ENCODE measurements at places on chromosomes 16 and 17.

DNA sequence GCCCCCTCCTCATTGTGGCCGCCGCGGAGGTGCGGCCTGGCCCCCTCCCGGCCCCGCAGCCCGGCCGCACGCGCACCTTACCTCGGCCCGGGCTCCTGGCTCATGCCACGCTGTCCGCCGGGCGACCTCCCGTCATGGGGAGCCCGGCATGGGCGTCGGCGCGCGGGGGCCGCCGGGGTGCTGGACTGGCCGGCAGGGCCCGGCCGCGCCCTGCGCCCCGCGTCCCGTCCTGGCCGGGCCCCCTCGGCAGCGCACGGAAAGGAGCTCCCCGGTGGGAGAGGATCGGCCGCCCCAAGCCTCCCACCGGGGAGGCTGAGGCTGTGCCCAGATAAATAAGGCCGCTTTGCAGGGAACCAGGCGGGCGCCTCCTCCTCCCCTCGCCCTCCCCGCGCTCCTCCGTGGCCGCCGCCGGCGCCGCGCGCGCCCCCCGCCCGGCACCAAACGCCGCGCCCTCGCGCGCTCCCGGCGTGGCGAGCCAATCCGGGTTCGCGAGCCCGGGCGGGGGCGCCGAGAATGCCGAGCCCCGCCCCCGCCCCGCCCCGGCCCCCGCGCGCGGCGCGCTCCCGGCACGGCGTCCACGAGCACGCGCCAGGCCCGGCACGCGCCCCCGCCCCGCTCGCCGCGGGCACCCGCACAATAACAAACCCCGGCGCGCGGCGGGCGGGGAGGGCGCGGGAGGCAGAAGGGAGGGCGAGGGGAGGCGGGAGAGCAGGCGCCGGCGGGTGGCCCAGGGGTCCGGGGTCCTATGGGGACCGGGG, at the start of gene FBXL16:
FBXL16 (minus strand) TSS at position 371 of the 758 bp plus-strand sequence. CDS start 8,396 bp downstream, outside the sequence.
- DNase-seq = no peak

- no peak for DNase-seq
Observed at GRCh38 chr17:10046786-10047785, 142.0 kb upstream of the RCVRN start.

- DNase-seq = no peak
Observed at GRCh38 chr16:51898872-51899271, 648.1 kb downstream of the TOX3 start.

DNA sequence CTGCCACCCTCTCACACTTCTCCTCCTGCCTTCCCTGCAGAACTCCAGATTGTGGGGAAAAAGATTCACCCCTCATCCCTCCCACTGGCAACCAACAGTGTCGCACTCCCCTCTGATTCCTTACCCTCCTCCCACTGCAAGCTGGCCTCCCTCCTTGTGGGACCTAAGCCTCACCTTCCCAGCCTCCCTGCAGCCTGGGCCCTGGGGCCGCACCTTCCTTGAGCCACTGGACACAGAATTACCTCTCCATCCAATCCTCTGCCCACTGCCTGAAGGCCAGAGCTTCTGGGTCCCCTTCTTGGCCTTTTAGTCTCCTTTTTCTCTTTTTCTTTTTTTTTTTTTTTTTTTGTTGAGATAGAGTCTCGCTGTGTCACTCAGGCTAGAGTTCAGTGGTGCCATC, 33.9 kb downstream of the NGFR start:
- no peak for DNase-seq

DNA sequence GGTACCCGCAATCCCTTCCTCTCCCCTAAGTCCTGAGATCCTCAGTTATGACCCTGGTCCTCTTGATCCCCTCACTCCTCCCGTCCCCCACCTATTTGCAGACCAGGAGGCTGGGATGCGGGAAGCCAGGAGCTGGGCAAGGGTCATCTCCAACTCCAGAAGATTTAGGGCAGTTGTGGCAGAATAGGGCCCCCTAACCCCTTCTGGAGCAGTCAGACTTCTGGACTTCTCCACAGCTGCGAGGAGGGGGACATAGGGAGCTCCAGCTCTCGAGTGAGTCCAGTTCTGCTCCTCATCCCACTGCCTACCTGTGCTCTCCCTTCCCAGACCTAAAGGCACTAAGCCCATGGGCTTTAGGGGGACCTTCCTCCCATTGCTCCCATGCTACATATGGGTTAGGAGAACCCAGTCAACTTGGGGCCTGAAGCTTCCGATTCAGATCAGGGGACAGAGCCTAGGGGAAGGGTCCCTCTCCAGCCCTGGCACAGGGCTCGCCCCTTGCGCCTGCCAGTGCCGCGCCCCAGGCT, 1.3 kb downstream of the WNK4 start:
- no peak for DNase-seq

DNA sequence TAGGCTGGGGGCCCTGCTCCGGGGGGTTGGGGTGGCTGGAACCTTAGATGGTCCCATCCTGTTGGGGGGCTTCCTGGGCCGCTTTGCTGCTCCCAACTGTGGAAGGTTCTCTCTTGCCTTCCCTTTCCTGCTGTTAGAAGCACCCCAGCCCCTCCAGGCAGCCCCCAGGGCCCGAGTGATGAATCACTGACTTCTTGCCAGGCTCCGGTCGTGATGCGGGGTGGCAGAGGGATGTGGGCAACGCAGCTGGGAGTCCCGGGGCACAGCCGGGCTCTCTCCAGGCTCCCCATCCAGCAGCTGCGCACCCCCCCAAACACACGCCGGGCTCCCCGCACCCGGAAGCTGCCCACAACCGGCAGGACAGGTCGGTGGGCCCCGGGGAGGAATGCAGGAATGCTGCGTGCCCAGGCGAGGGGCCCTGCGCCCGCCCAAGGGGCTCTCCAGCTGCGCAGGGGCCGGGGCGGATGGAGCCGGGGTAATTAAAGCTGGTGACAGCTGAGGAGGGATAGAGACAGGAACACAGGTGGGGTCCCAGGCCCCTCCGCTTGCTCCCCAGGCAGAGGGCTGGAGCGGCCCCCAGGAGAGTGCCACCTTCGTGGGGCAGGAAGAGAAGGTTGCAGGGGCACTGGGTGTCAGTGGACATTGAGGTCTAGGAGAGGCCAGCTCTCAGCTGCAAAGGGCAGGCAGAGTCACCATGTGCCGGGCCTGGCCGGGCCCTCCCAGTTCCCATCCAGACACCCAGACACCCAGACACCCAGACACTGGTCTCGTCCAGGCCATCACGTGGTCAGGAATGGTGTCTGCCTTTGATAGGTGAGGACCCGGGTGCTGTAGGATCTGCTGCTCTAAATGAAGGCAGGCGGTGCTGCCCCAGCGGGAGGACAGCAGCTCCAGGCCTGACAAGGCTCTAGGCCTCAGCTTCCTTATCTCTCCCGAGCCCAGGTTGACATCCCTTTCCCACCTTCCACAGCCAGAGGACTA, 15.0 kb upstream of the SLC38A10 start:
- DNase-seq = no peak

DNA sequence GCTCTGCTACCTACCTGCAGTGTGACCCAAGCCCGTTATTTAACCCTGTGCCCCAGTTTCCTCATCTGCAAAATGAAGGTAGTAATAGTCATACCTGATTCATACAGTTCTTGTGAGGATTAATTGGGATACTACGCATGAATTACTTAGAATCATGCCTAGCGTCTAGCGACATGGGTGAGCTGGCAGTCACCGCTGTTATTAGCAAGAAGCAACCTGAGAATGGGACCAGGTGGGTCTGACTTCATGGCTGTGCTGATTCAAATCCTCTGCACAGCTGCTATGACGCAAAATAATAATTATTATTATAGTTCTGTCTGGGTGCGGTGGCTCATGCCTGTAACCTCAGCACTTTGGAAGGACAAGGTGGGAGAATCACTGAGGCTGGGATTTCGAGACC, 7.9 kb downstream of the SOCS1 start:
- DNase-seq = no peak

- DNase-seq = no peak
Observed at GRCh38 chr17:56994009-56994792, 16.3 kb downstream of the SCPEP1 start.

DNA sequence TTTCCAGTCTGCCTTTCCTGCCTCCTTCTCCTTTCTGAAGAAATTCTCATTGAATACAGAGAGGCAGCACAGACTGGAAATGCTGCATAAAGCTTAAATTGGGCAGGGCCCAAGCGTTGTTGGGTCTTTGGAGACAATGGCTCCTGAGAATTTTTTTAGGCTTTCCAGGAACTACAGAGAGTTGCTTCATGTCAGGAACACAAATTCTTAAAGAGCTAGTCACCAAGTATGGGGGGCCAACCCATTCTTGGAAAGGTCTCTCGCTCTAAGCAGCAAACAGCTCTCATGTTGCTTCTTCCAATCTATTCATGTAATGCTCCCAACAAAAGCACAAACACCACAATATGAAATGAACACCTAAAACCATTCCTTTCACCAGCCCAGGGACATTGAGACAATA, 6.9 kb downstream of the HNF1B start:
- DNase-seq = no peak

- no peak for DNase-seq
Observed at GRCh38 chr17:1744551-1745512, 2.2 kb downstream of the SERPINF2 start.

GRCh38 chr17:42779304-42779935, 990 bp upstream of the WNK4 start:
- DNase-seq = no peak

DNA sequence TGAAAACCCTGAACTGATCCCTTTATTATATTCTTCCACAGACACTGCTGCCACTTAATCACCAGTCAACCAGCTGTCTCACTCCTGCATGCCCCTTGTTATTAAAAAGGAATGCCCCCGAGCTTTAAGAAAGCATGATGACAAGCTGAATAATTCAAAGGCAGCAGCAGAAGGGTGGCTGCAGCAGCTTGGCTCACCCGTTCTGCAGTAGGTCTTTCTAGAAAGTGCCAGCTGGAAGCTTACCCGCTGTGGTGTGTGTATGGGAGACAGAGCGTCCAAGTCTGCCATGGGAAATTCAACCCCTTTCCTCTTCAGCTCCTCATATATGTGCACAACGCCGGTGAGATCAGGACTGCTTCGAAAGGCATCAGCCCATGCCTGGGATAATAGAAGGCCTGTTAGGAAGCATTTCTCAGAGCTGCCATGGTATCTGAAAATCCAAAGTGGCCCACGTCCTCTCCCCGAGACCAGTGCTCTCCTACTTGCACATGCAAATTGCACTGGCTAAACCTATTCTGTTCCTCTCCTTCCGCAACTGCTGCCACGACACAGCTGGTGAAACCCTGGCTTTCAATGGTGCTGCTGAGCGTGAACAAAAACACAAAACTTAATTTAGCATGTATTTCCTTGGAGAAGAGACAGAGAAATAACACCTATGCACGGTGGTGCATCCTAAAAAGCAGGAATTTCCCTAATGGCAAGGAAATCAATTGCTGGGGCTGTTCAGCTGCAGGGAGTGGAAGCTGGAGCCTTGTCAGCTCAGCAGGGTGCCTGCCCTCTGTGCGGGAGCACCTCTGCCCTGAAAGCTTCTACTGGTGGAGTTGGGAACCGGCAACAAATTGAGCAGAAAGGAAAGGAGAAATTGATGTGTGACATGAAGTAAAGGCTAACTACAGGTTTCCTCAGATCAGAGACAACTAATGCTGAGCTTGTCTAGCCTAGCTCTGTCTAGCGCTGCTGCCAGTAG, 47.9 kb upstream of the SREBF1 start:
- DNase-seq = no peak

DNA sequence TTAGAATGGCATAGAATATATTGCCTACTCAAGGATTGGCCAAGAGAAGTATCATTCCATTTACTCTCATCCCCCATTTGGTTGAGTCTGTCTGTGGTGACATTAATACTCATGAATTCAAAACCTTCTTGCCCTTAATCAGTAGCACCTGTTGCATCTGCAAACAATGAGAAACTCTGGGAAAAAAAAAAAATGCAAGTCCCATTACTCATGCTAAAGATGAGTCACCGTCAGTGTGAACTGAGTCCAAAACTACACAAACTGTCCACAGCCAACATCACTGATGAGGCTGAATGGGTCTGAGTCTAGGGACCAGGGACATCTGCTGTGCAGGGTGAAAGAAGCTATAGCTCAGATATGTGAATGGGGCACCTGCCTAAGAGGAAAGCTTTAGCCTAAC, 96.9 kb upstream of the ADAMTS18 start:
- DNase-seq = no peak

- no peak for DNase-seq
Observed at GRCh38 chr16:56554441-56554840, 10.4 kb upstream of the MT4 start.

DNA sequence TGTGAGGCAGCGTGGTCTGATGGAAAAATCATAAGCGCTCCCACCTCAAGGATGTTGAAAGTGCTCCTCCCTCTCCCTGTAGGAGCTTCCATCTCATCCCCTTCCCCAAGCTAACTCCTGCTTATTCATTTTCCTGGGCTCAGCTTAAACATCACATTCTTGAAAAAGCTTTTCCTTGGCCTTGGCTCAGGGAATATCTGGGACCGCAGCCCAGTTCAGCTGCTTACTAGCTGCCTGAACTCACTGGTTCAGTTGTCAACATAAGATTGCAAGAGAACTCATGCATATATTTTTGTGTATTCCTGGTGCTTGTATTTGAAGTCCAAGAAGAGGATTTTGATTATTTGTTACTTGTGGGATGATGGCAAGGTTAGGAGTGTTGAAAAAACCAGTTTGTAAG, 91.5 kb downstream of the UTP18 start:
- no peak for DNase-seq

GRCh38 chr16:24829153-24829552, 16.6 kb upstream of the SLC5A11 start:
- no peak for DNase-seq

DNA sequence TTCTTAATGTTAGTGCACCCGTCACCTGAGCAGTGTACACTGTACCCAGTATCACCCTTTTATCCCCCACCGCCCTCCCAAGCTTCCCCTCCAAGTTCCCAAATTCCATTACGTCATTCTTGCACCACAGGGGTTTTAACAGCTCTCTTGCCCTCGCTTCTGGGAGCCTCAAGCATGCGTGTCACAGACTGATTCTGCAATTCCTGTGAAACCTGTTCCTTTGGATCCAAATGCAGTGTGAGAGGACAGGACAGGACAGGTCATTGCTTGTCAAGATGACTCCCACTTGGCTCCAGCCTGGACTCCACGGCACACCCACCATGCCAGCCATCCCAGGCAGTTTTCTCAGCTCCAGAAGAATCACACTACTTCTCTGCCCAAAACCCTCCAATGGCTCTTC, 44.1 kb downstream of the CYB5D2 start:
- no peak for DNase-seq

- no peak for DNase-seq
Observed at GRCh38 chr17:70190959-70191805, 21.9 kb downstream of the KCNJ2 start.

GRCh38 chr16:71954699-71955195, 45.5 kb downstream of the PKD1L3 start:
- DNase-seq = no peak

DNA sequence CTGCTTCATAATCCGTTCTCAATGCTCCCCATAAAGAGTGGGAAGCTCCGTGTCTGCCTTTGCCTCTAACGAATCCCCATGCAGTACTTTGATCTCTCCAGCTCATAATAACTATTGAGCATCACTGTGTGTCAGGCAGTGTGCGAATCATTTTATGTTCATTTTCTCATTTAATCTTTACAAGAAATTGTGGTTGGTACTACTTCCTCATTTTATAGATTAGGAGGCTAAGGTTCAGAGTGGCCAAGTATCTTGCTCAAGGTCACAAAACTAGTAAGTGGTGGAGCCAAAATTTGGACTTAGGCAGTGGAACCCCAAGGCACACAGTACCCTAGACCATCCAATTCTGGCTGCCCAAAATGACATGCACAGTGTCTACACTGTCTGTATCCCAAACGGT, 44.8 kb downstream of the ABCC12 start:
- DNase-seq = no peak

Measured in stimulated activated CD4-positive, alpha-beta T cell treated with anti-CD3 and anti-CD28 coated beads, Interleukin-4, amount 100 ng/mL, for 48 hours (primary cell).